ENCODE measurements at places on chromosomes 5 and 9.

DNA sequence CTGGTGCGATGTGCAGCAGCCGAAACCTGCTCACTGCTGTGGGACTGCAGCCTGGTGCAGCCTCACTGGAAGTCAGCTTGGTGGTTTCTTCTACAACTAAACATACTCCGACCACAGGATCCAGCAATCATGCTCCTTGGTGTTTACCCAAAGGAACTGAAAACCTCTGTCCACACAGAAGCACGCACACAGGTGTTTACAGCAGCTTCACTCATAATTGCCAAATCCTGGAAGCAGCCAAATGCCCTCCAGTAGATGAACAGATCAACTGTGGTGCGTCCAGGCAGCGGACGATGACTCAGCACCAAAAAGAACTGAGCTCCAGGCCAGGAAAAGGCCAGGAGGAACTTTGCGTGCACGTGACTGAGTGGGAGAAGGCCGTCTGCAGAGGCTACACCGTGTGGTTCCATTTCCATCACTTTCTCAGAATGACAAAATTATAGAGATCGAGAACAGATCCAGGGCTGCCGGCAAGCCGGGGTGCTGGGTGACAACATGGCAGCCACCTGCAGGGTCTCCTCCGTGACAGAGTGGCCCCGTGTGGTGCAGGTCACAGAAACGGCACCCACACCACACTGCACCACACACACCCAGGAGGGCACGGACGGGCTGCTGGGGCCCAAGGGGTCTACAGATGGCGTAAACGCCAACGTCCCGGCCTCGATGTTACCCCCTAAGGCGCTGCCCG is 23.1 kb upstream of the NSMF start:
- no peak for DNase-seq

GRCh38 chr5:96627792-96628398 is 34.3 kb upstream of the CAST start:
- DNase-seq: peak; percentile 24

DNA sequence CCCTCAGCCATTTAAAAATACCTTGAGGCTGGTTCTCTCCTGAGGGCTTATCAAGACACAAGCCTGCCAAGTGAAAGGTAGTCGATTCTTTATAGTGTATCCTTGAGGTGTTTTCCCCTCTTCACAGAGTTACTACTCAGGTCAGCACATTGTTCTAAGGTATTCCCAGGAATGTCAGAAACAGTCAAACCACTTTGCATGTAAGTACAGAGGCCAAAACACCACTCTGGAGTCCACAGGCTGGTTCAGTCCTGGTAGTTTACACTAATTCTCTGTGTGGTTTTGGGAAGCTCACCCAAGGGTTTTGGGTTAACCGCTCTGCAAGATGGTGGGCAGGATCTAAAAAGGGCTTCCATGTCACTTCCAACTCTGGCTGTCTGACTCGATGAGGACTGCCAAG is 162.3 kb upstream of the PPP2R2B start:
- DNase-seq: no peak

- DNase-seq: no peak
Measured at GRCh38 chr5:77908787-77909186, 132.6 kb upstream of the TBCA start.

DNA sequence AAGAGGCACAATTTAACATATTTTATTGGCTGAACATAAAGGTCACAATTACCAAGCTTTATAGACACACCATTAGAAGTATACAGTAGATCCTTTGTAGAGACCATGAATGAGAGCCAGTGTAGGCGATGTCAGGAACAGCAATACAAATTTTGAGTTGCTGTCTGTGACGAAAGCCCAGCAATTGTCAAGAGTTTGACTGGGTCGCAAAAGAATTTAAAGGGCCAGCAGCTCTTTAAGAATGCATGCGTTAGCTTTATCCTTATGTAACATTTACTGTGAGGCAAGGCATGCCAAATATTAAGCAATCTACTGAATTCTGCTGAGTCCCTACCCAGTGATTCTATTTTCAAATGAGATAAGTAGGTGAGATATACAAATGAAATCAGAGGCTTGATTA is 236.9 kb downstream of the ARRDC3 start:
- no peak for DNase-seq

DNA sequence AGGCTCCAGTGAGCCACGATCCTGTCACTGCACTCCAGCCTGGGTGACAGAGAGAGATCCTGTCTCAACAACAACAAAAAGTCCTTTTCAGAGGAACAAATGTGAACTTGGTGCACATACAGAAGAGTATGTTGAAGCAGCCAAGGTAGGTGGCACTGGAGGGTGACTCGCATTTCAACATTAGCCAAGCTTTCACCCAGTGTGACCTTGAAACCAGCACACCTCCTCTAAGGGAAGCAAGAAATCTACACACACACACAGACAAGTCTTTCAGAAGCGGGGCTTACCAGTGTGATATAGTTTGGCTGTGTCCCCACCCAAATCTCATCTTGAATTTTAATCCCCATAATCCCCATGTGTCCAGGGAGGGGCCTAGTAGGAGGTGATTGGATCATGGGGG is 225.2 kb downstream of the SEMA5A start:
- DNase-seq: no peak

- DNase-seq: no peak
Measured at GRCh38 chr5:168798065-168799023, 219.2 kb upstream of the PANK3 start.

- DNase-seq: no peak
Measured at GRCh38 chr9:131982102-131982501, 97.6 kb downstream of the MED27 start.

DNA sequence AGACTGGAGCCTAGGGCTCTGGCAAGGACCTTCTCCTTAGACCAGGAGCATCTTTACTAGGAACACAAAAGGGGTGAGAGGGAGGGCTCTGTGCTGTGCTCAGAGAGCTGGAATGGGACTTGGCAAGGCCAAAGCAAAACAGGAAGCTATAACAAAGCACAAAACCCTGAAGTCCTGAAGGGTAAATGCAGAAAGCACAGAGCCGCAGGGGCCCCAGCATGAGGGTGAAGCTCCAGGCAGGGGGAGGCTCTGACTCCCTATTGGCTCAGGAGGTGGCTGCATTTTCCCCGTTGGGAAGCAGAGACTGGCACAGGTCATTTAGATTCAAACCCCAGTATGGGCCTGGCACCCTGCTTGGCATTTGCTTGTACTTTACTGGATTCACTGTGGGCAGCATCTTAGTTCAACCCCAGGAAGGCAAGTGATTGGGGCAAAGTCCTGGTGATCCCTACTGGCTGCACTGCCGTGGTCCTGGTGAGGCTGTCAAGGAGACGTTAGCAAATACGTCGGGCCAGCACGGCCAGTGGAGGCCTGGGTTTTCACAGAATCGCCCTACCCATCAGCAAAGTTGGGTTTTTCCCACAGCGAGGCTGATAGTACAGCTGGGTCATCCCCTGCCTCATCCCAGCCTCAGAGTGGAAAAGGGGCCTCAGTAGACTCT is 46.3 kb downstream of the GGTA1 start:
- no peak for DNase-seq

DNA sequence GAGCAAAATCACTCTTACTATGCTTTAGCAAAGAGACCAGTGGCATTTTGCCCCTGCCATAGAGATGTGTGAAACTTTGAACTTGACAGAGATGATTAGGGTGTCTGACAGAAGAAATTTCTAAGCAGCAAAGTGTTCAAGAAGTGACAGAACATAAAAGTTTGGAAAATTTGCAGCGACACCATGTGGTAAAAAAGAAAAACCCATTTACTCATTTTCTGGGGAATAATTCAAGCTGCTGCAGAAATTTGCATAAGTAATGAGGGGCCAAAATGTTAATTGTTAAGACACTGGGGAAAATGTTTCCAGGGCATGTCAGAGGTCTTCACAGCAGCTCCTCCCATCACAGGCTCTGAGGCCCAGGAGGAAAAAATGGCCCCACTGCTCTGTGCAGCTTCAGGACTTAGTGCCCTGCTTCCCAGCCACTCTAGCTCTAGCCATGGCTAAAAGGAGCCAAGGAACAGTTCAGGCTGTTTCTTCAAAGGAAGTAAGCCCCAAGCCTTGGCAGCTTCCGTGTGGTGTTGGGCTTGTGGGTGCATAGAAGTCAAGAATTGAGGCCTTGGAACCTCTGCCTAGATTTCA is 6.1 kb upstream of the AP3B1 start:
- peak; percentile 24 for DNase-seq

DNA sequence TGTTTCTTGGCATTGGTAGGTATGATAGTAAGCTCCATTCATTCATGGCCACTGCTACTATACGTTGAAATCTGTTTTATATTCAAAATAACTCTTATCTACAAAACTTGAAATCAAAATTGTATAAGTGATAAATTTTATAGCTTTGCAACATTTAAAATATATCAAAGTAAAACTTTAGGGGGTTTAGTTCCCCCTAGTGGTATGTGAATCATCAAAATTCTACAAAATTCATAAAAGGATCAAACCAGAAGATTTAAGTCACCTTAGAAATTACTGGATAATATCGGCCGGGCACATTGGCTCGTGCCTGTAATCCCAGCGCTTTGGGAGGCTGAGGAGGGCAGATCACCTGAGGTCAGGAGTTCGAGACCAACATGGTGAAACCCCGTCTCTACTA is 243.0 kb upstream of the CDH18 start:
- DNase-seq: no peak

- no peak for DNase-seq
Measured at GRCh38 chr5:154309805-154310204, 119.3 kb downstream of the GALNT10 start.

GRCh38 chr9:113992994-113993393 is 85.1 kb downstream of the AMBP start:
- DNase-seq: no peak

- DNase-seq: no peak
Measured at GRCh38 chr5:41334758-41335157, 121.4 kb upstream of the C6 start.

- DNase-seq: no peak
Measured at GRCh38 chr5:19616701-19617215, 371.2 kb downstream of the CDH18 start.

DNA sequence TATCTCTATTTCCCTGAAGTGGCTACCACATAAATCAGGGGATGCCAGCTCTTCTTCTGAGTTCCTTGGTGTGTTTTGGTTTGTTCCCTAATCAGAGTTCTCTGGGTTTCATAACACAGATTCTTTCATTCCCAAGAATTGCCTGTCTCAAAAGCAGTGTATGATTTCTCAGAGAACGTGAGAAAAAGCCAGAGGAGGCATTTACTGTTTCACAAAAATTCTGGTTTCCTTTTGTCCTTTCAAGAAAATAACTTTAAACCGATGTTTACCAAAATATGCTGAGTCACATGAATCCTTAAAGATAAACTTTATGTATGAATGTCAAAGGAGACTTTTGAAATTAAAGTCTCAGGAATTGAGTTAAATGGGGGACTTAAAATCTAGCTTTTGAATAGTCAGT is 314.3 kb downstream of the EBF1 start:
- DNase-seq: no peak

All from CD4-positive, alpha-beta memory T cell (primary cell).